Hematopoietic multipotent progenitor cell treated with erythropoietin and hydrocortisone succinate and interleukin-3 and kit ligand, for 4 days (in vitro differentiated cells): ENCODE measurements at places on chromosomes 4 and X.

- DNase-seq: peak; percentile 75
These were observed 31.8 kb upstream of the IQSEC2 start for GRCh38 chrX:53312946-53313727.

DNA sequence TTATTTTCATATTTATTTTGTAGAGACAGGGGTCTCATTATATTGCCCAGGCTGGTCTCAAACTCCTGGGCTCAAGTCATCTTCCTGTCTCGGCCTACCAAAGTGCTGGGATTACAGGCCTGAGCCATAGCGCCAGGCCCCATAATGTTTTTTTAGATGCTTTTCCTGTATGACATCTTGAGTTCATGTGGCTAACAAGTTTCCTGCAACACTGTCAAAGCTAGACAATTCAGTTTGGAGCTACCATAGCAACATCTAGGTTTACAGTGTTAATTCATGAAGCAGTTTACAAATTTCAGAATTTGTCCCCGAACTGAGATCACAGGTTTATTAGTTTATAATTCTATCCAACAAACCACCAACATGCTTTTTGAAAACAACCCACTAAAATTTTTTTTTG is 6.4 kb upstream of the IL13RA2 start:
- no peak for DNase-seq

DNA sequence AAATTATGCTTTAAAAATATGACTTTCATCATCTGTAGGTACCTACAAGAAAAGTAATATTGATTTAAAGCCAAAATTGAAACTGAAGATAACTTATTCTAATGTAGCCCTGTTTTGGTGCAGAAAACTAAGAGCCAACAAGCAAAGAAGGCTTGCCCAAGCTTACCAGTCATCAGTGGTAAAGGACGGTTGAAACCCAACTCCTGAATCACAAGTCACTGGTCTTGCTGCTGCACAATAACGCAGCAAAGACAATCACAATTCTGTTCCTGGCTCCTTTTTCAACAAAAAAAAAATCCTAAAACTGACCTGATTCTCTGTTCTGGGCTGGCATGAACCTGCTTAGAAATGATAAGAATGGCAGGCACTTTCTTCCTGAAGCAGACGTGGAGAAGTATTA is 34.5 kb downstream of the WDFY3 start:
- DNase-seq: no peak

DNA sequence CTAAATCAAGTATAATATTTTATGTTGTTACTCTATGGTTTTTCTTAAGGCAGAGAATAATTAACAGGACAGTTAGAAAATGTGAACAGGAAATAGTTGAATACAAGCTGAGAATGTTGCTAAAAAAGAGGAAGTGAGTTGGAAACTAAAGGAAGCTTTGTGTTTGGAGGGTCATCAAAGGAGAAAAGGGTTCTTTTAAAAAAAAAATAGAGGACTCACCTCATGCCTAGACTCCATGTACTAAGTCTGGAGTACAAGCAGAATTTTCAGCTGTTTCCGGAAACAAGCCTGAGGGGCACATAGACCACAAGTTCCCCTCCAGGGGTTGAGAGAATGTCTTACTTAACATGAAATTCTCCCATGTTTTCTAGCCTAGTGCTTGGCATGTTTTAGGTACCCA is 20.1 kb upstream of the MAP7D3 start:
- peak; percentile 68 for DNase-seq

DNA sequence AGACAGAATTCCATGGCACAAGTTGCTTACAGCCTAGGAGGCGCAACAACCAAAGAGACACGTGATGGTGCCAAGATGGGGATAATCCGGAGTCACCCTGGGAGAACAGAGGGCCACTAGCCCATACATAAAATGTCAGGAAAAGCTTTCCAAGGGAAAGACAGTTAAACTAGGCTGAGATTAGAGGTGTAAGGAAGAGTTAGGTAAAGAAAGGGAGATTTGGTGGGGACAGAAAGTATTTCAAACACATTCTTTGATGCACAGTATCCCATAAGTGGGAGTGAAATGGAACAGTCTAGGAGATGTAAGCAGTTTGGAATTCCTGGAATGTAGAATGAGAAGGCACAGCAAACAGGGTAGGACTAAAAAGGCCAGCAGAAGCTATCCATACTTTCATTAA is 860.9 kb upstream of the LCORL start:
- no peak for DNase-seq

GRCh38 chr4:112897543-112897942 is 151.9 kb upstream of the ANK2 start:
- no peak for DNase-seq

- DNase-seq: no peak
These were observed 82.2 kb downstream of the STOX2 start for GRCh38 chr4:183986971-183987946.

GRCh38 chr4:94349193-94349592 is 6.6 kb upstream of the HPGDS start:
- DNase-seq: peak; percentile 52

DNA sequence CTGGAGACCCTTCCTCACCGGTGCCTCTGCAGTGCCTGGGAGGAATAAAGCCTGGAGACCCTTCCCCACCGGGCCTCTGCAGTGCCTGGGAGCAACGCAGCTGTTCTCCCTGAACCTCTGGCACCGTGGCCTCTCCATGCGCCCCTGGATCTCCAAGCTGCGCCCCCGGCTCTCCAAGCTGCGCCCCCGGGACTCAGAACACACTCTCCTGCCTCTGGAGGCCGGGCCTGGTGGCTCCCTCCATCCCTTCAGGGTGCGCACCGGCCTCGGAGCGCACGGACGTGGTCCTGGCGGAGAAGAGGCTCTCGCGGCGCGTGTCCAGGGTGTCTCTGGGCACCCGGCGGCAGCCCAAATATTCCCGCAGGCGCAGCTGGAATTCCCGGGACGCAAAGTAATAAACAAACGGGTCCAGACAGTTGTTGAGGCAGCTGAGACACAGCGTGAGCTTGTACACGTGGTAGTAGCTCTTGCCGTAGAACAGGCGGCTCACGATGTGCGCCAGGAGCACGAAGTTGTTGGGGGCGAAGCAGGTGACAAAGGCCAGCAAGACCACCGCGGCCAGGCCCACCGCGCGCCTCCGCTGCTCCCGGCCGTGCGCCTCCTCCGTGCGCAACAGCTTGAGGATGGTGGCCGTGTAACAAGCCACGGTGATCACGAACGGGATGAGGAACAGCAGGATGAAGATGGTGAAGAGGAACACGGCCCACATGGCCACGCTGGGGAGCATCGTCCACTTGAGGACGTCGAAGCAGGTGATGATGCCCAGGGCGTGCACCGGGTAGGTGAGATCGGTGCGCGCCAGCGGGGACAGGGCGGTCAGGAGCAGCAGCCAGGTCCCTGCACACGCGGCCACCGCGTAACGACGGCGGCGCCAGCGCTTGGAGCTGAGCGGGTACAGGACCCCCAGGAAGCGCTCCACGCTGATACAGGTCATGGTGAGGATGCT is 12.8 kb upstream of the ASMTL start:
- no peak for DNase-seq

DNA sequence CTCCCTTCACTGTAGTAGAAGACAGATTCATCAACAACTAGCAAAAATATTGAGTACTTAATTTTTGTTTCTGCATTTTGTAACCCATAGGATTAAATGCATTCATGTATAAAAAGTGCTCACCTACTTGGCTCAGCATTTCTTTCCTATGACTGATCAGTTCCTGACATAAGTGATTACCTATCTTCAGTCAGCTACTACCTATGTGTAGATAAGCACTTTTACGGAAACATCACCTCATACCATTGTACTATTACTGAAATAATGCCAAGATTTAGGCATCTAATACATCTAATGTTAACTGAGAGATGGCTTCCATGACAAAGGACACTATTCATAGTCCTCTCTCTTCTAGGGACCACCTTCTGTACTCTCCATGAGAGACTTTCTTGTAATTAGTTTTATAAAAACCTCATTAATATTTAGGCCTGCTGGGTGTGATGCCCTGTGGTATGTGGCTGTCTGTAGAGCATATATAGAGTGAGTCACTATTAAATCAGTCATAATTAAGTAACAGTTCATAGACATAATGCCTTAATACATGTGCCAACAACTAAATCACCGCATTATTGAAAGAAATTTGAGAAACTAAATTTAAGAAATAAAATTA is 147.0 kb downstream of the PDGFC start:
- DNase-seq: no peak

DNA sequence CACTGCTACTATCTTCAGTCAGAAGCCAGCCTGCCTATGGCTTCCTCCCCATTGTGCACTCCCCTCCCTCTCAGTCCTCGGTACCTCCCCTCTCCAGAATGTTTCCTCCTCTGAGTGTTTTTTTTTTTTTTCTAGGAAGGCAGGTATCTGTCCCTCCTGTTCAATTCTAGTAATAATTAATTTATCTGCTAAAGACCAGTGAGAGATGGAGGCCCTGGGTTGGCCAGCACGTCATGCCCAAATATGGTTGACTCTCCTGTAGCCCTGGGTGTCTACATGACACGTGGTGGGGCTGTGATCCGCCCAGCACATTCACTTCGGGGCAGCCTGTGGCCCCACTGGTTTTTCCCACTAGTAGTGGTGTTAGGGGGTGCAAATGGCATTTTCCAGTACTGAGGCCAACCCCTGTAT is 1.8 kb downstream of the FLNA start:
- peak; percentile 63 for DNase-seq

GRCh38 chr4:181792641-181793040 is 450.6 kb upstream of the TENM3 start:
- no peak for DNase-seq

DNA sequence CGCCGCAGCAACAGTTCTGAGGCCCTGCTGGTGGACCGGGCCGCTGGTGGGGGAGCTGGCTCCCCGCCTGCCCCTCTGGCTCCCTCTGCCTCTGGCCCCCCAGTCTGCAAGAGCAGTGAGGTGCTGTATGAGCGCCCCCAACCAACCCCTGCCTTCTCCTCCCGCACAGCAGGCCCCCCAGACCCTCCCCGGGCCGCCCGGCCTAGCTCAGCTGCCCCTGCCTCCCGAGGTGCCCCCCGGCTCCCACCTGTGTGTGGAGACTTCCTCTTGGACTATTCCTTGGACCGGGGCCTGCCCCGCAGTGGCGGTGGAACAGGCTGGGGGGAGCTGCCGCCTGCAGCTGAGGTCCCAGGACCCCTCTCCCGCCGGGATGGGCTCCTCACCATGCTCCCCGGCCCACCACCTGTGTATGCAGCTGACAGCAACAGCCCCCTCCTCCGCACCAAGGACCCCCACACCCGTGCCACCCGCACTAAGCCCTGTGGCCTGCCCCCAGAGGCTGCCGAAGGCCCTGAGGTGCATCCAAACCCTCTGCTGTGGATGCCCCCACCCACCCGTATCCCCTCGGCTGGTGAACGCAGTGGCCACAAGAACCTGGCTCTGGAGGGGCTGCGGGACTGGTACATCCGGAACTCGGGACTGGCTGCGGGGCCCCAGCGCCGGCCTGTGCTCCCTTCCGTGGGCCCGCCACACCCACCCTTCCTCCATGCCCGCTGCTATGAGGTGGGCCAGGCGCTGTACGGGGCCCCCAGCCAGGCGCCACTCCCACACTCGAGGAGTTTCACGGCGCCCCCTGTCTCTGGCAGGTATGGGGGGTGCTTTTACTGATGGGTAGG is 6.3 kb downstream of the PRAF2 start:
- no peak for DNase-seq

- no peak for DNase-seq
These were observed 374.3 kb downstream of the IQCM start for GRCh38 chr4:149441338-149441737.

DNA sequence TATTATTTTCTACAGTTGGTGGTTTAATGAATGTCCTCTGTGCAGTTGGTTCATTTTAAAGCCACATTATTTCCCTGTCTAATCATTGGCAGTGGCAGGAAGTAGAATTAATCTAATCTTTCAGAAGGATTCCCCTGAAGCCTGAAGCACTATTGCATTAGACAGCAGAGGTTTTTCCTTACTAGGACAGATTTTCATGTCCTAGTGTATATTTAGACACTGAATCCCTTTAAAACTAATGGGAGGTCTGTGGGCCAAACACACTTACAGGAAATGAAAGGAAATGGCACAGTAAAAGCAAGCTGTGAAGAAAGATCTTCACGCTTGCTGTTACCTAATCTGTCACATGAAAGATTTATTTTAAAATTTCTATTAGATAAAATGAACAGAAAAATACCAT is 165.2 kb downstream of the SLC39A8 start:
- DNase-seq: peak; percentile 12

- no peak for DNase-seq
These were observed 220.6 kb upstream of the ARSJ start for GRCh38 chr4:114200026-114200425.
